ENCODE measurements at places on chromosomes 7 and 10.

DNA sequence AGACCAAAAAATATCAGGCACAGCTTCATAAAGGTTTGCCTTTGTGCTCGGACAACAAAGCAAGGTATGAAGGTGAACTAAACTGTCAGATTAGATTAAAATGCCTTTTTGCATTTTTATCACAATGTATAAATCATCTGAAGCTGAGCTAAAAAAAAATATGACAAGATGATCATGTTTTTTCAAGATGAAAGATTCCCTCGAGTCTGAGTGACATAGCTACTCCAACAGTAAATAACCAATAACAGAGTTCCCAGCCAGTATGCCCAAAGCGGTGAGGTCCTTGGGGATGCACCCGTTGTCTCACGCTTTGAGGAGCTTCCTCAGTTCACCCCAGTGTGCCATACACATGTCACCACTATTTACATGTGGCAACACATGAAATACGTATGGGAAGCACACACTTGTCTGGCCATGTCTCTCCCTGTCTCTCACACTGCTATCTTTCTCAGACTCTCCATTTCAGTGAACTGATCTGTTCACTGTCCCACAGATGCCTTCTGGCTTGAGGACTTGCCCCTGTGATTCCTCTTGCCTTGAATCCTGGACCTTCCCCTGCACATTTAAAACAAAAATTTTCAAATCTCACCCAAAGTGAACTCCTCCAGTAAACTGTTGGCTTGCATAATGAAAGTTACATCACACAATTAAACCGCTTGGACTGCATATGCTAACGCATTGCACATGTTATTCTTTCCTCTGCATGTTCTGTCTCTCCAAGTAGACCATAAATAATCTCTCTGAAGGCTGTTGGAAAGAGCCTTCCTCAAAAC is 2.6 kb upstream of the PIK3CG start:
- no peak for DNase-seq

GRCh38 chr10:15096661-15097010 is 519 bp upstream of the RPP38 start:
- no peak for DNase-seq

DNA sequence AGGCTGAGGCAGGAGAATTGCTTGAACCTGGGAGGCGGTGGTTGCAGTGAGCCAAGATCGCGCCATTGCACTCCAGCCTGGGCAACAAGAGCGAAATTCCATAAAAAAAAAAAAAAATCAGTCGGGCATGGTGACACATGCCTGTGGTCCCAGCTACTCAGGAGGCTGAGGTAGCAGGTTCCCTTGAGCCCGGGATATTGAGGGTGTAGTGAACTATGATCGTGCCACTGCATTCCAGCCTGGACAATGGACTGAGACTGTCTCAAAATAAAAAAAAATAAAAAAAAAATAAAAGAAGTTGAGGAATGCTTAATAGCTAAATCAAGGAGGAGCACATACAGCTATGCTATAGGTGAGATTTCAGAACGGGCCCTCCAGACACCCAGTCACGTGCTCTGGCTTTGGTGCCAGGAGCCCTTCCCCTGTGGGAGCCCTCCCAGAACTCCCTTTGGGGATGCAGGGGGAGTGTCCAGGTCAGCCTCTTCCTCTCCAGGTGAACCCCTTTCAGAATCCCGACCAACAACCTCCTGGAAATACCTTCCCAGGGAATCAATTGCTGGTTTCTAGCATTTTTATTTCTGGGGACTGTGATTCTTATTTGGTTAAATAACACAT is 42.9 kb upstream of the CTBP2 start:
- no peak for DNase-seq

GRCh38 chr7:42502022-42502421 is 265.0 kb upstream of the GLI3 start:
- no peak for DNase-seq

DNA sequence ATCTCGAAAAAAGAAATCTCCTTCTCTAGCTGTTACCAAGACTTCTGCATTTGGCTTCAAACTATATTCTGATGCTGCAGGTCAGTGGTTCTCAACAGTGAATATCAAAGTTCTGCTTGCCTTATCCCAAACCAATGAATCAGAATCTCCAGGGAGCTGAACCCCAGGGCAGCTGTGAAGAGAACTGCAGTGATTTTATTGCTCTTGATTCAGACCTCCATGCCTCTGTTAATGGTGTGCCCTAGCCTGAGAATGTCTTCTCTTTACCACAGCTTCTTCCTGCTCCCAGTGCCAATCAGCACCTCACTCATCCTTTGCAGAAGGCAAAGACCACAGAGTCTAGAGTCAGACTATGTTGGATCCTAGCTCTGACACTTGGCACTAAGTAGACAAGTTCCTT is 46.2 kb upstream of the MRLN start:
- no peak for DNase-seq

All from stimulated activated CD4-positive, alpha-beta T cell treated with anti-CD3 and anti-CD28 coated beads, Interleukin-1b, Interleukin-23, amount 100 ng/mL, for 1 hour (primary cell).